Activated CD4-positive, CD25-positive, alpha-beta regulatory T cell treated with anti-CD3 and anti-CD28 coated beads, Interleukin-2, amount 50 U/mL, for 24 hours (primary cell): ENCODE measurements at places on chromosomes 1 and 21.
A peak's percentile ranks its signal among the peaks of the same experiment; 100 is the strongest.

GRCh38 chr1:39802496-39803260, 14.0 kb upstream of the BMP8B start:
- ATAC-seq, result no peak

DNA sequence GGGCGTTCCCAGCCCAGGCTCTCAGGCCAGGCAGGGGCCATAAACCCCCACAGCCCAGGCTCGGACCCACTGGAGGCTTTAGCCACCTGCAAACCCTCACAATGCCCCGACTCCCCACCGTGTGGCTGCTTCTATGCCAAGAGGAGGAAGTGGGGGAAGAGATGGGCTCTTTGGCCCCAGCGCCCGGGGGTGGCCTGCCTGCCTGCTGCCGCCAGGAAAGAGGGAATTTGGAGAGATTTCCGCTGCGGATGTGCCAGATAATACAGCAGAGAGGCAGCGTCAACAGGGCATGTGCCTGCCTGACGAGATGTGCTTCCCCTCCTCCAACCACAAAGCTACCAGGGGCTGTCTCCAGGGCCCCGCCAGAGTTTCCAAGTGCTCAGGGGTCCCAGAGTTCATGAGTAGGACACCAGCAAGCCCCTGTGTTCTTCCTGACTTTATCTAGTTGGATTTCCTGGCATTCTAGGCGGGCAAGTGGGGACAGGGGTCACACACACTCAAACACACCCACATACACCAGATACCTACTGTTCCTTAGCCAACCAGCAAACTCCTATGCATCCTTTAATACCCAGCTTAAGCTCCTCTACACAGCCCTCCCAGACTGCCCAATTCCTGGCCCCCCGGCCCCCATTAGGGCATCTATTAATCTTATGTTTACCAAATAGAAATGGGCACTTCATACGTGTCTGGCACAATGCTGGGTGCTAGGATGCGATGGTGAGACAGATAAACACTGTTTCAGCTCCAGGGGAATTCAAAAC, 14.1 kb downstream of the EPHA2 start:
- ATAC-seq, result no peak

DNA sequence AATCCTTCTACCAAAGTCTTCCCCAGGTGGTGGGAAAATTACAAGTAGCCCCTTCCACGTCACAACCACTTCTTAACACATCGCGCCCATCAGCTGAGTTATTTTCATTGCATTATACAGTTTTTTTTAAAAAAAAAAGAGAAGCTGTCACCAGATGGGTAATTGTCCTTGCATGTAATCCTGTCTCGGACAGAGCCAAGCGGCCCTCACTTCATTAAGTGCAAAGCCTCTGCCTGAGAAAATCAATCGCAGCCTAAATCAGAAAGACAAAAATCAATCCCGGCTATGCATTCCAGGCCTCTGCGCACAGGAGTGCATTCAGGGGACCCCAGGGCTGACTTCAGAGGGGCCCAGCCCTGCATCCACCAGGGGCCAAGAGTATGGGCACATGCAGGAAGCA, 538.9 kb downstream of the NPHP4 start:
- no peak for ATAC-seq

- no peak for ATAC-seq
Measured at GRCh38 chr1:240888039-240888786, 276.3 kb upstream of the GREM2 start.

DNA sequence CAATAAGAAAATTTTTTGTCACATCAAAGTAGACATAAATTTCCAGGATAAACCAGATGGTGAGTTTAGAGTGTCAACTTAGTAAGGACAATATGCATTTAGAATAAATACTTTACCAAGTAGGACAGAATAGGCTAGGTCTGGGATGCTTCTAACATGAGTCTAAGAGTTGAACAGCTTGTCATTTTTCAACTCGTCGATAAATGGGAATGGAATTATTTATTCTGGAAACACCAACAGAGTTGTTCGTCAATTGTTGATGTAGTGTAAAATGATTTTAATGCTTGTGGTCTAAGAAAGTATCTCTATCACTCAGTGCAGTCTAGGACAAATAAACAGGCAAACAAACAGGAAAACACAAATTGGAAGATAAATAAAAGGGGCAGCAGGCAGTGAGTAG, 358.4 kb upstream of the ST6GALNAC5 start:
- no peak for ATAC-seq

- no peak for ATAC-seq
Measured at GRCh38 chr1:184553845-184554244, 167.0 kb downstream of the C1orf21 start.

GRCh38 chr1:235102993-235103411, 25.6 kb downstream of the TOMM20 start:
- no peak for ATAC-seq

DNA sequence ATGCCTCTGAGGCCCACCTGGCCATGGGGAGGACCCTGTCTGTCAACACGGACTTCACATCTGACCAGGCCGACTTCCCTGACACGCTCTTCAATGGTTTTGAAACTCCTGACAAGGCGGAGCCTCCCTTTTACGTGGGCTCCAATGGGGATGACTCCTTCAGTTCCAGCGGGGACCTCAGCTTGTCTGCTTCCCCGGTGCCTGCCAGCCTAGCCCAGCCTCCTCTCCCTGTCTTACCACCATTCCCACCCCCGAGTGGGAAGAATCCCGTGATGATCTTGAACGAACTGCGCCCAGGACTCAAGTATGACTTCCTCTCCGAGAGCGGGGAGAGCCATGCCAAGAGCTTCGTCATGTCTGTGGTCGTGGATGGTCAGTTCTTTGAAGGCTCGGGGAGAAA, 101.8 kb downstream of the ADARB1 start:
- no peak for ATAC-seq

DNA sequence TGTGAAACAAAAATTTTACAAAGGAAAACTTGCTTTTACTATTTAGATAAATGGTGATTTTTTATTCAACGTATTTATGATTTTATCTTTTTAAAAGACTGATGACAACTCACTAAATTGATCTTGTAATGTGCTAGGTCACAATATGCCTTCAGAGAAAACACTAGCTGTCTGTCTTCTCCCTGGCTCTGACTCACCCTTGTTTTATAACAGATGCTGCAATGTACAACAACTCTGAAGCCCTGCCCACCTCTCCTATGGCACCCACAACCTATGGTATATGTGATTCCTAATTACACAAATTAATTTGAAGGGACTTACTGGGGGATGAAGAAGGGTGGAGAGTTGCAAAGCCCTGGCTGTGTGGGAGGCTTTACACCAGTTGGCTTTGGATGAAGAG, 24.7 kb upstream of the HSD17B7 start:
- no peak for ATAC-seq

DNA sequence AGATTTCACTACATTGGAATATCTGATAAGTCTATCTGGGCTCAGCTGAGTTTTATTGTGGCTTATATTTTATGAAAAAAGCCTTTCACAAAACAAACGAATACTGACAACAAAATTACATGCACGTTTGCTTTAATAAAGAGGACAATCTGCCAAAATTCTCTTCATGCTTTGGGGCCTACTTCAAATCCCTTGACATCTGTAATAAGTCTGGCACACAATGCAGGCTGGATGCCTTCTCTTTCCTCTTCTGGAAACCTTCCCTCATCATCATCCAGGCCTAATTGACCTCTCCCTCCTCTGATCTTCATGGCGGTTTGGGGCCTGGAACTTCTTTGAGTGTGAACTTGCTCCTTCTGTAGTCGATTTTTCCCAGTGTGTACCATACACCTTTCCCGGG, 70.3 kb downstream of the MAP10 start:
- no peak for ATAC-seq

DNA sequence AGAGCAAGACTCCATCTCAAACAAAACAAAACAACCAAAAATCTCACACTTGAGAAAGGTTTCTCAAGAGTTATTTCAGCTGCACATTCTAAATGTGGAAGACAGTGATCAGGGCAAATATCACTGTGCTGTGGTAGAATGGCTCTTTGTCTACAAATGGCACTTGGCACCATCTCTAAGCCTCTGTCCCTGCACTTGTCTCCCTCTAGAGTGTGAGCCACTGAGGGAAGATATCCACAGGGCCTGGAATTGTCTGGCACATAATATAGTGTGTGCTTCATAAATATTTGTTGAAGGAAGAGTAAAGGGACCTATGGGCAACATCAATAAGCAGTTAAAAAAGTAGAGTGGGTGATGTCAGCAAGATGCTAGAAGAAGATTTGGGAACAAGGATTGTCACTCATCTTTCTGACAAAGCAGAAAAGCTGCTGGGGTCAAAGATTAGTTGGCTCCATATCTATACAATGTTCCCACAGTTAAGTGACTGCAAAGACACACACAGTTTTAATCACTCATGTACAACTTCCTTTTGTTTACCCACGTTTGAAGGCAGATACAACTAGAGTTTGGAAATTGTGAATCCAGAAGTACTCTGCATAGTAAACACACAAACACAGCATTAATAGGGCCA, 19.1 kb downstream of the CD101 start:
- ATAC-seq, result no peak

- ATAC-seq, result no peak
Measured at GRCh38 chr21:34771512-34772028, 102.8 kb downstream of the CLIC6 start.

- ATAC-seq, result peak; percentile 58
Measured at GRCh38 chr1:113191579-113192076, 118.6 kb downstream of the LRIG2 start.

DNA sequence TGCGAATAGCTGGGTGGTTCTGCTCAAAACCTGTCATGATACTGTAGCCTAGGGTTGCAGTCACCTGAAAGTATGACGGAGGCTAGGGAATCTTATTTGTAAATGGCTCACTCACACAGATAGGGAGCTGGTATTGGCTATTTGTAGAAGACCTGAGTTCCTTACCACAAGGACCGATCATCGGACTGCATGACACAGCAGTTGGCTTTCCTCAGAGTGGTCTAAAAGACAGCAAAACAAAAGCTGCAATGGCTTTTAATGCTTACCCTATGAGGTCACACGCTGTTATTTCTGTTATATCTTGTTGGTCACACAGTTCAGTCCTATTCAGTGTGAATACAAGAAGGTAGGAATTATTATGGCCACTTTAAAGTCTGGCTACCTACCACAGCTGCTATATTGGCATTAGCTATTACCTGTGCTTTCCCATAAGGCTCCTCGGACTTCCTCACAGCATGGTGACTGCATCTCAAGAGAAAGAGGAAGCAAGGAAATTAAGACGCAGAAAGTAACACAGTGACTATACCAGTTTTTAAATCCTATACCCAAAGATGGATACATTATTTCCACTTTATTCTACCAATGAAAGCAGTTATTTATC, 68.4 kb upstream of the LRRC7 start:
- ATAC-seq, result no peak

GRCh38 chr1:61925591-61926298, 183.5 kb downstream of the PATJ start:
- ATAC-seq, result no peak

- ATAC-seq, result no peak
Measured at GRCh38 chr1:154742606-154743005, 127.5 kb downstream of the KCNN3 start.

DNA sequence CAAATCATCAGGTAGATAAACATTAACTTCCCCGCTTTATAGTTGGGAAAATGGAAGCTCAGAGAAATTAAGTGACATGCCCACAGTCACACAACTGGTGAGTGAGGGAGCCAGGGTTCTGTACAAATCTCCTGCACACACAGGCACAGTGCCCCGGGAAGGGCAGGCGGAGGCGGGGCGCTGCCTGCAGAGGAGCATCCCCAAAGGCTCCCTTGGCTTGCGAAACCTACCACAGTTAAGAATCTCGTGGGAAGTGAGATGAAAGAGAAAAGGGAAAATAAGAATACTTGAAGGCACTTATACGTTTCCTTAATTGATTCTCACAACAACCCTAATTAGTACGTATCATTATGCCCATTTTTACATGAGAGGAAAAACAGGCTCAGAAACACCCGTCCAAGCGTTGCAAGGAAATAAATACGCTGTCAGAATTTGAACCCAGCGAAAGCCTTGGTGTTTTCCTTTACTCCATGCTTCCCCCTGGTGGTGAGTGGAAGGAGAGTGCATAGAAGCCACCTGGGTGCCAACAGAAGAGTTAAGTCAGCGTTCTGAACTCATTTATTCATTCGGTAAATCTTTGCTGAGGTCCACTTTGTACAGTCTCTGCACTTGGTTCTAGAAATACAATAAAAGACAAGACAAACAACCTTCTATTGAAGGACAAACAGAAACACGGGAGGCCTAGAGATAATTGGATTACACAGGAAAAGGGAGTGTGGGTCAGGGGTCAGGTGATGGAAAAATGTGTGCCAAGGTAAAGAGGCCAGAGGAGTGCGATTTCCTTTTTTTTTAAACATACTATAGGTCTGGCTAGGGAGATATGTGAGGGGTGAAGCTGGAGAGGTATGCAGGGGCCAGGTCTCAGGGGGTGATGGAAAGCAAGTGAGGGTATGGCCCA, 28.4 kb downstream of the ACP6 start:
- no peak for ATAC-seq

DNA sequence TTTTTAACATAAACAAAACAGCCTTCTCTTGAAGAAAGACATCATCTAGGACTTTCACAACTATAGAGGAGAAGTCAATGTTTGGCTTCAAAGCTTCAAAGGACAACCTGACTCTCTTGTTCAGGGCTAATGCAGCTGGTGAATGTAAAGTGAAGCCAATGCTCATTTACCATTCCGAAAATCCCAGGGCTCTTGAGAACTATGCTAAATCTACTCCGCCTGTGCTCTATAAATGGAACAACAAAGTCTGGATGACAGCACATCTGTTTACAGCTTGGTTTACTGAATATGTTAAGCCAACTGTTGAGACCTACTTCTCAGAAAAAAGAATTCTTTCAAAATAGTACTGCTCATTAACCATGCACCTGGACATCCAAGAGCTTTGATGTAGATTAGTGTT, 259.8 kb upstream of the NR5A2 start:
- ATAC-seq, result no peak

GRCh38 chr1:59680044-59680443, 134.7 kb upstream of the HOOK1 start:
- no peak for ATAC-seq

DNA sequence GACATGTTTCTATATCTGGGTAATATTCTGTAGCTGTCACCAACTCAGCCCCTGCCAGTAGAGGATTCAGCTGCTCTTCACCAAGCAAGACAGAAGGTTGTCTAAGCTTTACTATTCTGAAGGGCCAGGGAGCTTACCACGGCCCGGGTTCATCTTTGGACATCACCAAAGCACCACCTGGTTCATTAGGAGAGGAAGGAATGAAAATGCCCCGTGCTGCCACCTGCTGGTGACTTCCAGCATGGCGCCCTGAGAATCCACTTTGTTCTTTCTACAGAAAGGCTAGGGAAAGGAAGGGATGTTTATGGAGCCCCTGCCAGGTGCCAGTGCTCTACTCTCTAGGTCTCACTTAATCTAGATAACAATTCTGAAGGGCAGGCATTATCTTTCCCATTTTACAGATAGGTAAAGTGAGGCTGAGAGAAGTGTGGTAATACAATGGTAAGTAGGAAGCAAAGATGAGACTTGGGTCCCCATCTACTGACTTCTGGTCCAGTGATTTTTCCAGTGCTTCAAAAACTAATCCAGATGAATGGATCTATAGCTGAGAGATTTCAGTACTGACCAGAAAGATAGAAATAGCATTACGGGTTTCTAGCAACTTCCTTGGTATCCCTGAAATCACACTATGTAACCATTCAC, 79.5 kb downstream of the BEND5 start:
- peak; percentile 17 for ATAC-seq
